ENCODE measurements at places on chromosomes 1 and 21.

DNA sequence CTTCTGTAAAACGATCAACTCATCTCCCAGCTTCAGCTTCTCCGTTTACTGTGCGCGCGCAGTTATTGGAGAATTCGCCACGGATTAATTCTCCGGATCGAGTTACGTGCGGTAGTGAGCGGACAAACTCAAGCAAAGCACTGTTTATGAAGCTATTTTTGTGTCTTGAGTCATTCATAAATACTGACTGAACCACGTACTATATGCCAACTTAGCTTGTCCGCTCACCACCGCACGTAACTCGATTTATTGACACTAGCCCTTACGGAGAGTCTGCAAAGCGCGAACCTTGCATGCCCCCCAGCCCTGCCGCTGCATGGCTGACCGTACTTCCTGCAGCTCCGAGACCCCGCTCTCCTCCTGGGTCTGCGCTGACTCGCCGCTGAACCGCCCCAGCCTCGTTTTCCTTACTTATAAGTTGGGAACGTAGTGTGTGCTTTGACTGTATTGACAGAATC, 773 bp downstream of the CHD1L start:
- DNase-seq: no peak

DNA sequence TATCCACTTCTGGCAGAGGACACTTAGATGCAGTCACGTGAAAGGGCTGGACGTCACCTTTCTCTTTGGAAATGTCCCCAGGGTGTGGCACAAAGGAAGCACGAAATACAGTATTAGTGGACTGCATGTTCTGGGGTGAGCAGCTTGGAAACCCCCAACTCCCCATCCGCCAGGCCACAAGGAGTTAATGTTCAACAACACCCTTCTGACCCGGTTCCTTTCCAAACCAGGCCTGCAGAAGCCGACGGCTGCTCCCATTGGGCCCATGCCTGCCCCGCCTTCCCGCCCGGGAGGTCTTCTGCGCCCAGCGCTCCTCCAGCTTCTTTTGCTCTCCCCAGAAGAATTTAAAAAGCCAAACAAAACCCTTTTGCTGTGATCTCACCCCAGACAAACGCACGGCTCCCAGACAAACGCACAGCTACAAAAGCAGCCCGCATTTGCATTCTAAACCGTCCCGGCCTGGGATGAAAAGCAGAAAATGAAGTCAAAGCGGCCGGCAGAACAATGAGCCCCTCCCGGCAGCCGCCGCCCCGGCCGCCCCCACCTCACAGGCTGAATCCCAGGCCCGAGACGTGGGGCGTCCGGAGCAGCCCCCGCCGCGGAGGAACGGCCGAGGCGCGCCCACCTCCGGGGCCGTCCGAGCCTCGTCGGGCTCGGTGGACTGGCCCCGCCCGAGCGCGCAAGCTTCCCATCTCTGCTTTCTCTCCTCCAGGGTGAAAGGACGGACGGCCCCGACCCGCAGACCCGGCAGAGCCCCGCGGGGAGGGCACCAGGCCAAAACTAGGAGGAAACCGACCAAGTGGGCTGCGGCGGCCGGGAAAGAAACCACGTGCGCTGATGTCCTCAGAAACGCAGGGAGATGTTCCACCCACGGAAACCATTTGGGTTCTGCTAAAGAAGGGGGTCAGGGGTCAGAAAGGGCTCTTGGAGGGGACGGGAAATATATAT, 101.9 kb downstream of the PLPP3 start:
- DNase-seq: peak; percentile 30

GRCh38 chr1:203520315-203520714, 26.4 kb downstream of the OPTC start:
- DNase-seq: no peak

- DNase-seq: no peak
These were observed 2208.6 kb downstream of the MRPL39 start for GRCh38 chr21:23398726-23399125.

GRCh38 chr21:36694593-36695282, 4.2 kb upstream of the SIM2 start:
- no peak for DNase-seq

DNA sequence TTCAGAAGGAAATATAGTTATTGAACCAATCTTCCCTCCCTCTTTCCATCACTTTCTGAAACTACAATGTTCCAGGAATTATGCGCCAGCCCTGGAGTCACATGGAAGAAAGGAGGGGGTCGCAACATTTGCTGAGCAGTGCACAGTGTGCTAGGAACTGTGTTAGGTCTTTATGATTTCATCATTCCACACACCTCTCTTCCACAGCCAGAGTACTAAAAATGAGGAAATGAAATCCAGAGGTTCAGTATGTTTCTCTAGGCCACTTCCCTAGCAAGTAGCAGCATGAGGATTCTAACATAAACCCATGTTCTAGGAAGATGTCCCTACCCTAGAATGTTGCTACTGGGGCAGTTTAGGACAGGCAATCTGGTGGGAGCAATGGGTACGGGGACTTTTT, 158.1 kb downstream of the SLC45A1 start:
- DNase-seq: no peak

DNA sequence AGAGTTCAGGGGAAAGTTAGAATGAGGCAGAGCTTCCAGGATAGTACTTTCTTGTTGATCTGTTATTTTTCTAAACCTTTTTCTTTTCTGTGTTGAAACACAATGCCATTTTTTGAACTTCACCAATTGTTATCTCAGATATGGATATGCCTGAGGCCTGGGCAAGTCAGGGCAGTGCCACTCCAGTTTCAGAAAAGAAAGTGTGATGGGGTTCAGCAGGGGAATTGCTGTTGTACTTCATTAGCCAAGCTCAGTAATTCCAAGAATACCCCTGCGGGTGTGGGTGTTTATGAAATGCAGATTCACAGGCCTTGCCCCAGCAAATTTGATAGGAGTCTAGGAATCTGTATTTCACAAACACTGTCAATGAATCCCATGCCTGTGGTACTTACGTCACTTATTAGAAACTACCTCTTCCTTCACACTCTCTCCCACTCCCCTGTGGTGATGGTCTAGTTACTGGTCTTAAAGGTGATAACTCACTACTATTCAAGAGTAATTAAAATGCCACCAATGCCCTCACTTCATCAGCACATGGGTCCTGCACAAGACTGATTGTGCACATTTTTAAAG, 142.3 kb downstream of the PBX1 start:
- no peak for DNase-seq

GRCh38 chr1:15983275-15983674, 7.4 kb upstream of the ZBTB17 start:
- no peak for DNase-seq

DNA sequence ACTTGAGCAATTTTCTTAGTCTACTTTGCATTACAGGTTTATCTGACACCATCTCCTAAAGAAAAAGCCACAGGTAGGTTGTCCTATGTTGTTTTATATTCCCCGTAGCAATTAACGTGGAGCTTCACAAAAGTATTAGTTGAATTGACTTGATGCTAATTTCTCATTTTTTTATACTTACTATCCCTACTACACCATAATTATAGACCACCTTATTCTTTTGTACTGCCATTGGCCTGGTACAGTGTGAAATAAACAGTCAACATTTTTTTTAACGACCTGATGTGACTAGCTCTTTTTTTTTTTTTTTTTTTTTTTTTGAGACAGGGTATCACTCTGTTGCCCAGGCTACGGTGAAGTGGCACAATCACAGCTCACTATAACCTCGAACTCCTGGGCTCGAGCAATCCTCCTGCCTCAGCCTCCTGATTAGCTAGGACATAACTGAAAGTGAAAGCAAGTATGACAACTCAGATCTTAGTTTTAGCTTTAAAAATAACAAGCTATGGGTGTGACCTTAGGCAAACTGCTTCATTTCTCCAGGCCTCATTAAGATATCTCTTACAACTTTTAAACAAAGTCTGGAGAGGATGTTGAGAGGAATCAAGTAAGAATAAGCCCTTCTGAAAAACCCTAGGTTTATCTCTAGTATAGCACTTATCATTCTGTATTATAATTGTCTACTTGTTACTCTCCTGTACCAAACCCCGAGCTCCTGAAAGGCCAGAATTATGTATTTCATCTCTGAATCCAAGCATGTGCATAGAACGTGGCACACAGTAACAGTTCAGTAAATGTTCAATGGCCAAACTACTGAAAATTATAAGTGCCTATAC, 49.5 kb downstream of the LUZP1 start:
- no peak for DNase-seq

- no peak for DNase-seq
These were observed 463.8 kb downstream of the USP25 start for GRCh38 chr21:16193496-16194094.

DNA sequence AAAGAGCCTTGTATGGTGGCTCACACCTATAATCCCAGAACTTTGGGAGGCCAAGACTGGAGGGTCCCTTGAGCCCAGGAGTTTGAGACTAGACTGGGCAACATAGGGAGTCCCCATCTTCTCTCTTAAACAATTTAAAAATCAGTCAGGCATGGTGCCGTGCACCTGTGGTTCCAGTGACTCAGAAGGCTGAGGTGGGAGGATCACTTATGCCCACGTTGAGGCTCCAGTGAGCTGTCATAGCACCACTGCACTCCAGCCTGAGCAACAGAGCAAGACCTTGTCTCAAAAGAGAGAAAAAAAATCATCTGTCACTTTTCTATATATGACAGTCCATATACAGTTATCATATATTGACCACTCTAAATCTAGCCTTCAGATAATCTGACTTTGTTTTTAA, 658.3 kb downstream of the LTN1 start:
- peak; percentile 68 for DNase-seq

- DNase-seq: no peak
These were observed 32.0 kb downstream of the SUSD4 start for GRCh38 chr1:223331929-223332328.

DNA sequence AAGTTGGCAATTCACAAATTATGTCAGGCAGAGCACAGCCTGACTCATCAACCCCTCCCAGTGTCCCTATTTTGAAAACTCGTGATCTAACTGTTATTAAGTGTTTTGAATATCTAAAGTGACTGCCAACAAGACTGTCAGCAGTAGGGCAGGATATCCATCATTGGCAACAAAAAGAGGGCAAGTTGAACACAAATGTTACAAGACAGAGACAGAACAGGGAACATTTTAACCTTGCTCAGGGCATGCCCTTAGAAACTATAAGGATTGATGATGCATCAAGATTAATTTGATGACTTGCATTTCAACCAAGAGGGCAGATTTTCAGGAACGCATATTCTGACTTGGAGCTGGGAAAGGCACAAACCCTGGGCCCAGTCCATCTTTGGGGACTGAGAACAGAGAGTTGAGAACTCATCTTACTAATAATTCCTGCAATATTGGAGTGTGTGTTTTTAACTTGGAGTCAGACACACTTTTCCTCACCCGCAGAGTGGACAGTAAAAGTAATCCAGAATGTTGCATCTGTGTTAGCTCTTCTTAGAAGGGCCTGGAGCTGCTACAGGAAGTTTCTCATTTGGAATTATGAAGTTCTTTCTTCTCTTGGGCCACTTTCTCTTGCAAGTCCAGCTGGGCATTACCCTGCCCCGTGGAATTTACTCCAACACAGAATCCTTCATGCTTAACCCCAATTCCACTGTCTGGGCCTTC, 317.2 kb downstream of the LTN1 start:
- no peak for DNase-seq

DNA sequence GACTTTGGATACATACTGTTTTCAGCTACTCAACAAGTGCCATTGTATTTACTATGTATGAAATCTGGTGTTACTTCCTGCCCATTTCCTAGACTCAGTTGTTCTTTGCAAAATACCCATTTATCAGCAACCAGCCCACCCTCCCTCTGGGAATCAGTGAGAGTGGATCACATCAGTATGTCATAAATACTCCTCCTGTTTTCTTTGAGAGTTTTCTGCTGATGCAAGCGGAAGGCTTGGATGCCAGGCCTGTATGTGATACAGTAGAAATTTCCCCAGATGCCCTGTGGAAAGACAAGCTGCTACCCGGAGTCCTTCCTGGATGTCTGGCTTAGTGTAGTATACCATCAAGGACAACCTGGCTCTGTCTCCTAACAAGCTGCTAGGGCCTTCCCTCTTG, 2.4 kb upstream of the PTPRC start:
- no peak for DNase-seq

- DNase-seq: no peak
These were observed 11.7 kb upstream of the RNF2 start for GRCh38 chr1:185033686-185034085.

DNA sequence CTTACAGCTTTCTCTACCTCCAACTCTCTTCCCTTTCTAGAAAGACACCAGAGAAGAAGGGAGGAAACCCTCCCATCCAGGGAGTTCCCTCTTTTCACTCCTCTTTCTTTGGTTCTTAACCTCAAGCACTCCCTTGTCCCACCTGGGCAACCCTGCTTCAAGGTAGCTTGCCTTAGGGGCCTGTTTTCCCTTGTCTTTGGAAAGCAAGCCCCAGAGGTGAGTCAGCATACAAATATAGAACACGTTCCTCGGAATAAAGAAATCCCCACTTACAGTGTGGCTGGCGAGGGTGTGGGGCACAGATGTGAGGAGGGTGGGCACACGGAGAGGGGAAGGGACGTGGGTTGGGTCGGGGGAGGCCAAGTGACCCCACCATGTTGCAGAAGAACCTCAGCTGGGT, 26.1 kb upstream of the KCNE2 start:
- no peak for DNase-seq

DNA sequence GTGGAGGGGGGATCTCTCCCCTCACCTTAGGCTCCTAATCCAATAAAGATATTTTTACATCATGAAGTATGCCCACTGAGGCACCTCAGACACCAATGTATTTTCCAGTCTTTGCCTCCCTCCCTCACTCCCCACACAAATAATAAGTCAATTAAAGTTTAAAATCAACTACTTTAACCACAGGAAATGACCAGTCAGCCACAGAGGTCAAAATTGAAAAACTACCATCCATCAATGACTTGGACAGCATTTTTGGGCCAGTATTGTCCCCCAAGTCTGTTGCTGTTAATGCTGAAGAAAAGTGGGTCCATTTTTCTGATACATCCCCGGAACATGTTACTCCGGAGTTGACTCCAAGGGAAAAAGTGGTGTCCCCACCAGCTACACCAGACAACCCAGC, 70.6 kb upstream of the DYNLT5 start:
- DNase-seq: no peak

- DNase-seq: no peak
These were observed 15.2 kb downstream of the HYI start for GRCh38 chr1:43438576-43438952.

GRCh38 chr1:243818978-243819377, 31.1 kb downstream of the AKT3 start:
- DNase-seq: no peak

GRCh38 chr1:93239863-93240262, 59.3 kb downstream of the CCDC18 start:
- DNase-seq: no peak

GRCh38 chr21:46110499-46111192, 12.7 kb downstream of the COL6A2 start:
- no peak for DNase-seq
